ENCODE measurements at places on chromosomes 7 and 10.

DNA sequence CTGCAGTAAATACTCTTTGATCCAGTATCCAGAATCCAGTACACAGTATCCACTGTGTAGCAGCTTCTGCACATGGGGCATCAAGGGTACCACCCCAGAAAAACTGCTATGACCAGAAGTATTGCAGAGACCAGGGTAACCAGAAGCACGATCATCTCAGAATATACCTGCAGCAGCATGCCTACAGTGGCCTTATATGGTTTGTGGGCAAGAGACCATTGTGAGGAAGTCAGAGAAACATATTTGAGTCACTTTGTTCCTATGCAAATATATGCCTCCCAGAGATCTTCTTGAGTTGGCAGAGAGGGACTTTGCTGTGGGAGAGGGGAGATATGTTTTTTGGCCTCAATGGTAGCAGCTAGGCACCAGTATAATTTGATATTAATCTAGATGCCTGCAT lies 206.4 kb upstream of the LRRTM3 start:
- DNase-seq, result no peak

DNA sequence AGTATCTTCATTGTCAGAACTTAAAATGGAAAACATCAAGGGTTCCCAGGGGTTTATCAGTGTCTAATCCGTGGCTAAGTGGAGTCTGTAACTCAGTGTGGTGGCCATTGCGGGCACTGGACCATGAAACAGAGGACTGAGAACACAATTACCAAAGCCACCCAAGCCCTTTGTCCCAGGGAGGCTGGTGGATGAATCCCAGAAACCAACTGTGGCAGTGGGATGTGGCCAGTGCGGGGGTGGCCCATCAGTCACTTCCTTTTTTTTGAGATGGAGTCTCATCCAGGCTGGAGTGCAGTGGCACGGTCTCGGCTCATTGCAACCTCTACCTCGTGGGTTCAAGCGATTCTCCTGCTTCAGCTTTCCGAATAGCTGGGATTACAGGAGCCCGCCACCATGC lies 61.8 kb downstream of the TACC2 start:
- no peak for DNase-seq

DNA sequence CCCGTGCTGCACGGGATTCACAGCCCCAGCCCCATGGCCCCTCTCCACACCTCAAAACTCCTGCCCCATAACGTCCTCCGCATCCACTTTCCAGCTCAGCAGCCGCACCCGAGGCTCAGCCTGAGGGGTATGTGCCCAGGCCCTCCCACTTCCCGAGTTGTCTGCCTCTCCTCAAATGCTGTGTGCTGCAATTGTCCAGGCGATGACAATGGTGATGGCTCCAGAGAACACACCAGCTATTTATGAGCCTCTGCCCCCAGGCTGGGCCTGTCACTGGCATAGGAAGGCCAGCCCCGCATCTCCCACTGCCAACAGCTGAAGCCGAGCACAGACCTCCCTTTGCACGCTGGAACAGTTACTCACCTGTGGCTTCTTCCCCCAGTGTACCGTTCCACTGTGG lies 2.4 kb upstream of the LDB3 start:
- DNase-seq, result no peak

GRCh38 chr10:123854498-123854897 lies 37.1 kb downstream of the CPXM2 start:
- DNase-seq, result no peak

DNA sequence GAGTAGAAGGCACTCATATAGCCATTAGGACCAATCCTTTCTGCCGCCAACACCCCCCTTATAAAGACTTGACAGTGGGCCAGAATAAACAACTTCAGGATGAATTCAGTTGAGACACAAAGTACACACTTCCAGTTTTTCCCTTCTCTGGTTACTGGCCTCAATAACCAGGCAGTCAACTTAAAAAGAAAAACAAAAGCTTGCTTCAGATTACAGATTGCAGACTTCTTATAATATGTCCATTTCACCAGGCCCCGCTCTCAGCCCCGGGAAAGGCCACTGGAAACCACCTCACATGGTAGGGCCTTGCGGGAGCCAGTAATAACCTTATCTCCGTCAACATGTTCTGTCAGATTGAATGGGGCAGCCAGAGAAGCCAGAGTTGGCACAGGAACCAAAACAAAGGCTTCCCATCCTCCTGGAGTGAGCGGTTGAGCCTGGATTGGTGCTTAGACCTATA lies 108.8 kb downstream of the EGFR start:
- no peak for DNase-seq

DNA sequence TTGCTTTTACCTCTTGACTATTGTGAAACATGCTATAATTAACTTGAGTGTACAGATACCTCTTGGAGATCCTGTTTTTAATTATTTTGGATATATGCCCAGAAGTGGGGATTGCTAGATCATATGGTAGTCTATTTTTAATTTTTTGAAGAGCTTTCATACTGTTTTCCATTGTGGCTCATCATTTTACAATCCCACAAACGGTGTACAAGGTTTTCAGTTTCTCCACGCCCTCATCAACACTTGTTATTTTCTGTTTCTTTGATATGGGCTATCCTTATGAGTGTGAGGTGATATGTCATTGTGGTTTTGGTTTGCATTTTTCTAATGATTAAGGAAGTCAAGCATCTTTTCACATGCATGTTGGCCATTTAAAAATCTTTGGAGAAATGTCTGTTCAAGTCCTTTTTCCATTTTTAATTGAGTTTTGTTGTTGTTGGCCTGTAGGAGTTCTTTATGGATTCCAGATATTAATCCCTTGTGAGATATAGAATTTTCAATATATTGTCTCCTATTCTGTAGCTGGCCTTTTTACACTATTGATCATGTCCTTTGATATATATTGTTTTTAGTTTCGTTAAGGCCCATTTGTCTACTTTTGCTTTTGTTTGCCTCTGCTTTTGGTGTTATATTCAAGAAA lies 7.5 kb downstream of the AGK start:
- DNase-seq, result no peak

GRCh38 chr10:114869520-114869892 lies 47.9 kb downstream of the FHIP2A start:
- DNase-seq, result no peak

DNA sequence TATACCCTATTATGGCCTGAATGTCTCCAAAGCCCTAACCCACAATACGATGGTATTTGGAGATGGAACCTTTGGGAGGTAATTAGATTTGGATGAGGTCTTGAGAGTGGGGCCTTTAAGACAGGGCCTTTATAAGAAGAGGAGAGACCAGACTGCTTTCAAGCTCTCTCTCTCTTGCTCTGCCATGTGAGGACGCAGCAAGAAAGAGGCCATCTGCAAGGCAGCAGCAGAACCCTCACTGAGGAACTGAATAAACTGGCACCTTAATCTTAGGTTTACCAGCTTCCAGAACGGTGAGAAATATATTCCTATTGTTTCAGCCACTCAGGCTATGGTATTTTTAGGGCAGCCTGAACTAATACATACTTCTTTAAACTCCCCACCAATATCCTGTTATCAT lies 2.0 kb upstream of the GNAI1 start:
- no peak for DNase-seq

- DNase-seq, result no peak
These were observed 61.1 kb downstream of the NPTX2 start for GRCh38 chr7:98678215-98678614.

Measured in stimulated activated CD8-positive, alpha-beta memory T cell treated with anti-CD3 and anti-CD28 coated beads, Interleukin-4, amount 100 ng/mL, for 4 hours (primary cell).